Left ventricle myocardium superior (tissue), 1 donor: ENCODE measurements at places on chromosomes 6 and 20.

- DNase-seq: no peak
These were observed 97.2 kb downstream of the SPTLC3 start for GRCh38 chr20:13105864-13106457.

- DNase-seq: no peak
These were observed at the start of gene KCNQ2 for GRCh38 chr20:63471981-63472831. TSS of gene KCNQ2 (minus strand) at chr20:63472655. CDS start at chr20:63472463, 192 bp downstream.

DNA sequence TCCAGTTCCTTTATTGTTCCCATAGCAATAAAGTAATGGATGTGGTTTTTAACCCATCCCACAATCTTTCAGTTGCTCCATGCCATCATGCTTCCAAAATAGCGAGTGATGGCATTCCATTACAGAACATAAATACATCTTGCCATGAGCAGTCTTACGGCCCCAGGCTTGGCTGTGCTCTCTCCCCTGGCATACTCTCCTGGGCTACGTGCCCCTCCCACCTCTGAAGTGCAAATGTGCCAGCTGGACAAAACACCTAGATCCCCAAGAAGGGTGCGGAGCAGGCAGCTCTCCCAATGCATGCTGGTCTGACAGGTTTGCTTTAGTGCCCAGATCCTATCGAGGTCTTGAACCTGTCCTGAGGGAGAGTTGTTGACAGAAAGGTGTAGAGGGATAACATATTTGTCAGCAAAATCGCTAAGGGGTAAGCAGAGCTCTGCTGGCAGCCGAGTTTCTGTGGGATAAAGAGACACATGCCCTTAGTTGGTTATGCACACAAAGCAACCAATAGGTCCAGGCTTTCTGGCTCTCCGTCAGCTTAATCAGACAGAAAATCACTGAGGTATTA is 43.9 kb upstream of the PAX1 start:
- no peak for DNase-seq

DNA sequence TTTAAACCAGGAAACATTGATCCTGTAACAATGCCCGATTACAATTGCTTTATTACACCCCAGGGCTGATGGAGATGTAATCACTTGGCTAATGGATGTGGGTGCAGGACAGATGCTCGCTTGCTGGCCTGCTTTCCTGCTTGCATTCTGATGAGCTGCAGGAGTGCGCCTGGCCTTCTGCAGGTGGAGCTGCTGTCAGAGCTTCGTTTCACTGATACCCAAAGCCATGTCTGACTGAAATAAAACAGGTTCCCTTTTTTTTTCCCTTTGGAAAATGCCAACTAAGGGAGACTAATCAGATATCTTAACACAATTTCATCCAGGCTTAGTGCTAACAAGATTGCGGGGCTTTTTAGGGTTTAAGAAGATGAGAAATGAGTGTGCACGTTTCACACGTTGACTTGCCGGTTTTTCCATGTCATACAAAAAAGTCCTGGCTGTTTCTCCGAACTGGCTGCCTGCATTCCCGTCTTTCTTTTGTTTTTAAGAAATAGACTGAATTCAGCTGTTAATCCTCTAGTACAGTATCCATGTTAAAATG is 60.7 kb downstream of the VAPB start:
- no peak for DNase-seq

DNA sequence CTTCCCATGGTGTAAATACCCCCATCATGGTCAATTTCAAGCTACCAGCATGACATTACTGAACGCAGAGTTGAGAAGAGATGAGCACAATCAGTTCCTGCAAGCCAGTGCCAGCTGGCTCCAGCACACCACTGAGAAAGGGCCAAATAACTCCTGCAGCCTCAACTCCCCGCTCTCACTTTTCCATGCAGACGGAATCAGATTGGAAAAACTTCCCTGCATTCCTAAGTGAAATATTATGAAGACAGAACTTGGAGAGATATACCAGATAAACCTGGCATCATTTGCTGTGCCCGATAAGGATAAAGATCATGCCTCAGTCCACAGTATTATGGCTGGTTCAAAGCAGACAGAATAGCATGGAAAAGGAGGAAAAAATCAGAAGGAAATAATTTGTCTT is 56.7 kb downstream of the FILIP1 start:
- DNase-seq: peak; percentile 75

DNA sequence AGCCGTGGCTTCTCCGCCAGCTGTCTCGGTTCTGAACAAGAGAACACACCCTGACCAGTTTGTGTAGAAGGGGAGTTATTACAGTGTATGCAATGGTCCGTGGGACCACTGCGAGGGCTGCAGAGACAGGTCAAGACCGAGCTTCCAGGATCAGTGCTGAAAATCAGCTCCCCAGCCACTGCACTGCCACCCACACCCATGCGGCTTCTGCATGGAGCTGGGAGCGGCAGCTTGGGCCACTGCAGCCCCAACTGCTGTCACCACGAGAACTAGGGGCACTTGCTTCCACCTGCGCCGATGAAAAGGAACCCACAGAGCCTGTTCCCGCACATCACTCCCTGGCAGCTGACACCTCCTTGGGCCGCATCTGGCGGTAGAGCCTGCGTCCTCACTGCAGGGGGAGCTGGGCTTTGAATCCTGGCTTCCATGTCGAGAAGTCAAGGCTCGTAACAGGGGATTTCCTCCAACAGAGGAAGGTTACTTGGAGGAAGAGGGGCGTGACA is 56.2 kb downstream of the TMEM242 start:
- no peak for DNase-seq
